Dermis microvascular lymphatic vessel endothelial cell (primary cell): ENCODE measurements at places on chromosomes 5 and 9.

- DNase-seq: no peak
Measured at GRCh38 chr5:138230261-138230660, 17.1 kb upstream of the CDC23 start.

GRCh38 chr5:179923436-179923835 lies 15.7 kb upstream of the TBC1D9B start:
- no peak for DNase-seq

- no peak for DNase-seq
Measured at GRCh38 chr5:1951165-1951816, 68.6 kb upstream of the IRX4 start.

DNA sequence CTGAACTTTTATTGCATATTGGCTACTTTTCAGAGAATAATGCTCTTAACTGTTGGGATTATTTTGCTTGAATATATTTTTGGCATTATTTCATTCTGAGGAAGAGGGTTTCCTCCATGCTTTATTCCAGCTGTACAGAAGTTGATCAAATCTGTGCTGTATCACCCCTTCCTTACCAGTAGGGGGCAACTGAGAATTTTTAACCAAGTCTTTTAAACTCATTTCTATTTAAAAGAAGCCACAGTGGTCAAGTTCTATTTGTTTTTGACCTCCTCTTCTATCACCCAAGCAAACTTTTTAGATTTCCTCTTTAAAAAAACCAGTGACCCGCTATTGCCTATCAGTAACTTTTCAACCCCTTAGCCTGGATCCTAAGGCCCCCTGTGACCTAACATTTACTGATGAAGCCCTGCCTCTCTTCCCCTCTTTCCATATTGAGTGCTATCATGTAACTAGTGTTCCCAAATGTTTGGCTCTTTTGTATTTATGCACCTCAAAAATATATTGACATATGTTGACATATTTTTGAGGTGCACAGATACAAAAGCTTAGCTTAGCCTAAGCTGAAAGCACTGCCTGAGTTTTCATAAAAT lies 80.6 kb downstream of the FBXO4 start:
- DNase-seq: peak; percentile 27

GRCh38 chr9:124045076-124045829 lies 33.7 kb downstream of the LHX2 start:
- peak; percentile 57 for DNase-seq

GRCh38 chr5:149128023-149128875 lies 13.0 kb upstream of the ABLIM3 start:
- no peak for DNase-seq

DNA sequence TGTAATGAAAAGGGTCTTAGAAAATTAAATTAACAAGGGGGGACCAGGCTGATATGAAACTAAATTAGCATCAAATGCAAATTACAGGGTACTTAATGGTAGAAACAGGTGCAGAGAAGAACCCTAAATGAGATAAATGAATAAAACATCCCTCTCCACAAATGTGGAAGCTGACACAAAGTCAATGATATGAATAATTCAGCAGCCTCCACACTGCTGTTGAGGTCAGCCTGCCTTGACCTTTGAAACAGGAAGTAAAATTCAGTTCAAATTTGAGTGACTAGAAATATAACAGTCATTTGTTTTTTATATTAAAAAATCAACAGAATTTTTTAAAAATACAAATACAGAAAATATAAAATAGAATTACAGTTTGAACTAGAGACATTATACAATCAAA lies 40.0 kb downstream of the EBF1 start:
- no peak for DNase-seq

DNA sequence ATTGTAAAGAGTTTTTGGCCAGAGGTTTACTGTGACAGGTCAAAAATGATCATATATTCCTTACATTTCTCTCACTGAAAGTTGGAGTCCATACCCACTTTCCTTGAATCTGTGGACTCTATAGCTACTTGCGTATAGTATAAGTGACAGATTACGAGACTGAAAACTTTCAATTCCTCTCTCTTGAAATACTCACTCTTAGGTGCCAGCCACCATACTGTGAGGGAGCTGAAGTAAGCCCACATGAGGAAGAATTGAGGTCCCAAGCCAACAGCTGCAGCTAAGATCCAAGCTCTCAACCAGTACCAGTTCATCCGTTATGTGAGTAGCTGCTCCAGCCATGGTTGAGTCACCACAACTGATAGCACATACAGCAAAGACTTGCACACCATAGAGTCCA lies 128.1 kb upstream of the FAM174A start:
- DNase-seq: no peak

- DNase-seq: no peak
Measured at GRCh38 chr5:134846641-134846960, 833 bp downstream of the C5orf24 start.

- DNase-seq: no peak
Measured at GRCh38 chr5:90345684-90346083, 63.9 kb downstream of the CETN3 start.

GRCh38 chr9:123338710-123339665 lies 17.0 kb upstream of the CRB2 start:
- no peak for DNase-seq

DNA sequence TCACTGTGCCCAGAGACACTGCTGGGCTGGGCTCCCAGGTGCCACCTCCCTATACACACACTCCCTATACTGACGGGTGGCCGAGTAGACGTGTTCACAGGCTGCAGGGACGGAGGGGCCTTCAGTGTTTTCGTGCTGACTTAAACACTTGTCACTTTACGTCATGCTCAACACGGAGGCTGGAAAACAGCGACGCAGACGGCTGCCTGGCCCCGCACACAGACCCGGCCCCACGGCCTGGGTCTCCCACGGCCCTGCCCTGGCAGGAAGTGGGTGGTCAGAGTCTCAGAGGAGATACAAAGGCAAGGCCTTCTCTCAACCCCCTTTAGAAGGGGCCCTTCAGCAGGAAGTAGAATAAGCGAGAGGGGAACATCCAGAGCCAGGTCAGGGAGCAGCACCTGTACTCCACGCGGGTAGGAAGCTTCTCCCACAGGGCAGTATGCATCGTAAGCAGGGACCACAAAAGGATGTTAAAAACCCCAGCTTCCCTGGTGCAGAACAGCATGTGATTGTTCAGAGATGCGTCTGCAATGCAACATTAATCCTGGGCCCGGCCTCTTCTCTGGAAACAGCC lies 11.9 kb upstream of the TBC1D9B start:
- DNase-seq: no peak

GRCh38 chr9:87324613-87325194 lies 173.0 kb upstream of the DAPK1 start:
- DNase-seq: peak; percentile 48

DNA sequence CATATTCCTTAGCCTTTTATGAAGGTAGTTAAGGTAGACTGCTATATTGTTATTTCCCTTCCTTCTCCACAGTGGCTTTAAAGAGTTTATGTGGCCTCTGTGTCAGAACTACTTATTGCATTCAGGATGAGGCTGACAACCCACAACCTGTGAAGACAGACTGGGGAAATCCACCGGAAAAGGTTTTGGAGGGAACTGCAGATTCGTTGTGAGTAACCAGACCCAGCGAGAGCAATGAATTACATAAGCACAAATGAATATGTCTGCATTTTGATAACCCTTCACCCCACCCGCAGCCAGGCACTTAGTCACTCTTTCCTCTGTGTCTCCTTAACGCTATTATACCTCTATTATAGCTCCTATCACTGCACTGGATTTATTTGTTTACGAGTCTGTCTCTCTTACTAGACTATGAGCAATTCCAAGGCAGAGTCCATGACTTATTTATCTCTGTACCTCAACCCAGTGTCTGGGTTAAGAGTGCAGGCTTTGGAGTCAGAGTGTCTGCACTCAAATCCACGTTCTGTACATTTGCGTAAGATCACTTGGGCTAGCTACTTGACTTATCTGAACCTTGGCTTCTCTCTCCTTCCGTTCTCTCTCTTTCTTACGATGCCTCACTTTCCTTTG lies 19.2 kb downstream of the KCTD16 start:
- DNase-seq: peak; percentile 99

- DNase-seq: no peak
Measured at GRCh38 chr9:111945216-111945615, 48.6 kb downstream of the UGCG start.

DNA sequence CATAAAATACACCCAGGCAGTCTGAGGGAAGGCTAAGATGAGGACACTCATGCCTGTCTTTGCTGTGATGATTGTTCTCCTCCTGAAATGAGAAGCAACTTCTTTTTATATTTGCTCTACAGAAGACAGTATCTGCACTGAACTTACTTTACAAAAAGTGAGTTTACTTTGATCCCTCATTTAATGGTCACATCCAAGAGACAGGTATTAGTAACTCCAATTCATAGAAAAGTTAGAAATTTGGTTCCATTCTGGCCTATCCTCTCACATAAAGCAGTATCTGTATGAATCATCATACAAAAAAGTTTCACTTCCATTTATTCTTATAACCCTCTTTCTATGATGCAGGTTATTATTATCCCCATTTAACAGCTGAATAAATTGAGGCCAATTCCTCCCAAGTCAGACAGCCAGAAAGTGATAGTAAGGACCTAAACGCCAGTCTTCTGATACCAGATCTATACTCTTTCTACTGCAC lies 15.2 kb downstream of the TSTD2 start:
- no peak for DNase-seq

DNA sequence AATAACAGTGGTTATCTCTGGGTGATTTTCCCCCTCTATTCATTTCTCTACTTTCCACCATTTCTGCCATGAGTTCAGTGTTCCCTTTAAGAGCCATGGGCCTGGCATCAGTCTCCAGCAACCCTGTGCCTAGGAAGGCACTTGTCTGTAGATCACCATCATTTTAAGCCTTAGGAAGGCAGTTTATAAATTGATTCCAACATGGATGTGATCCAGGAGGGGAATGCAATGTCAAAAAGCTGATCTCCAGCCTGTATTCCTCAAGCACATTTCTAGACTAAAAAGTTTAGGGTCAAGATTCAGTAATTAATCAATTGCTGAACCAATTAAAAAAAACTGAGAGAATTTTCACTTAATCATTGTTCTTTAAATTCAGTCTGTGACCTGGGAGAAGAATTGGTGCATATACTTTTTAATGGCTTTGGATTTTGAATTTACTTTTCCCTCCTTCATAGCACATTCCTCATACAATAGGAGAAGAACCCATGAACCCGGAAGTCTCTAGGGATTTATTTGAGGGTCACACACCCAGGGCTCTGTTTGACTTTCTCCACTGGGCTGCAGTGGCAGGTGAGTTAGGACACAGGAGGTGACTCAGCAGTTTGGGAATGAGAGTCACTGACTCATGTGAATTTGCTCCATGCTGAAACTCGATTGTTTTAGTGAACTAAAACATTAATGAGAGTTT lies 6.1 kb upstream of the ERMP1 start:
- DNase-seq: peak; percentile 26

GRCh38 chr9:71924576-71924975 lies 13.1 kb downstream of the C9orf85 start:
- no peak for DNase-seq

DNA sequence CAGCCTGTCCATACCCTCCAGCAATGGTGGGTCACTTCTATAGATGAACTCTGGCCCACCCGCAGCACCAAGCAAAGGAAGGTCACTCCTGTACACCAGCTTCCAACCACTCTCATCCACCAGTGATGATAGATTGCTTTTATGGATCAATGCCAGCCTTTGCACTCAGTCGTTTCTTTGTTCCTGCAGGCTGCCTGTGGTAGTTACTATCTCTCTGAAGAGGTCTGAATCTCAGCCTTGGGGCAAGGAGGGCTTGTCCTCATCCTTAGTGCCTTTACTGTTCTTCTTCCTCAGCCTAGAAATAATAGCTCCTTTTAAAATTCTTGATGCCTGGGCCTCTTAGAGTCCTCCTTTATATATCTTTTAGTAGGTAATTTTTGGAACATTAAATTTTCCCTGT lies 100.8 kb downstream of the TMC1 start:
- DNase-seq: no peak

GRCh38 chr9:137295238-137295811 lies 6.7 kb downstream of the NRARP start:
- DNase-seq: peak; percentile 58

DNA sequence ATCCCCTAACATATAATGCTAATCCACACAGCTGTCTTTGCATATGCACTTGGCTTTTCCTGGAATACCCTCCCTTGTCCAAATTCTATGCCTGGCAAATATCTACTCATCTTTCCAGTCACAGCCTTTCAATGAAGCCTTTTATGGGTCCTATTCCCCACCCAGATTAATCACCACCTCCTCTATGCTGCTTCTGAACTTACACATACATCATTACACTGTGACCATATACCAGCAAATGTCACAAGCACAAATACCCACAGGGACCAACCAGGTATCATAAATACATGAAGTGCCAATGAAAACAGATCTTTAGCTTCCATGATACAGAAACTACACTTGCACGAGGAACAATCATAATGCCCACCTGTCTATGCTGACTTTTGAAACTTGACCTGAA lies 22.3 kb downstream of the LPAR1 start:
- no peak for DNase-seq

DNA sequence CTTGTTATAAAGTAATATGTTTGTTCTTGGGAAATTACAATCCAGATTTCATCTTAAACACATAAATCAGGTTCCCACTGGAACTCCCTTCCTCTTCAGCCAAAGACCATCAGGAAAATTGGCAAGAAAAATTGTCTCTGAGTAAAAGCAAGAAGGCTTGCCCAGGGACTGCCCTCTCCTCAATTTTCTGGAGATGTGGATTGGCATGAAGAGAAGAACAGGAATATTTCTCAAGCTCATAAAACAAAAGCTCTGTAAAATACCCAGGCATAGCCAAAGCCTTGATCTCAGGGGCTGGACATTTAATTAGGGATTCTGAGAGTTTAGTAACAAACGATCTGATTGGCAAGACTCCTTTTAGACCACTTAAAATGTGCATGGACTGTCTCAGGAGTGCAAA lies 223.4 kb downstream of the ZNF608 start:
- DNase-seq: no peak
